ENCODE measurements at places on chromosomes 13 and 19. TPM values are rescaled to one million over a fixed set of nuclear protein-coding genes. Genes with fewer than 3 reads are reported as not detected.

DNA sequence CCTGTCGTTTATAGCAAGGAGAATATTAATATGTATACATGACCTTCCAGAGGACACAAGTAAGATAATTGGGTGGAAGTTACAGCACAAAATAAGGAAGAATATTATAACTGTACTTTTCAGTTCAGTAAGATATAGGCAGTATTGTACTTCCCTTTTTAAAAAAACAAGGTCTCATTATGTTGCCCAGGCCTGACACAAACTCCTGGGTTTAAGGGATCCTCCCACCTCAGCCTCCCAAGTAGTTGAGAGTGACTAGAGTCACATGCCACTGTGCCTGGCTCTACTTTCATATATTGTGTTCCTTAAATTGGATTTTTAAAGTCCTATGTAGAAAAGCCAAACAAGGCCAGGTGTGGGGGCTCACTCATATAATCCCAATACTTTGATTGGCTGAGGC, 19.5 kb upstream of the MAB21L1 start:
- H3K36me3 ChIP-seq, result no peaks in the 10 kb centered on the region
- H3K27me3 ChIP-seq, result no peaks in the 10 kb centered on the region
- no peak overlapping the region for H3K27ac ChIP-seq
- peaks cover 5% of the 10 kb centered on the region for H3K4me1 ChIP-seq
- no peak for DNase-seq

DNA sequence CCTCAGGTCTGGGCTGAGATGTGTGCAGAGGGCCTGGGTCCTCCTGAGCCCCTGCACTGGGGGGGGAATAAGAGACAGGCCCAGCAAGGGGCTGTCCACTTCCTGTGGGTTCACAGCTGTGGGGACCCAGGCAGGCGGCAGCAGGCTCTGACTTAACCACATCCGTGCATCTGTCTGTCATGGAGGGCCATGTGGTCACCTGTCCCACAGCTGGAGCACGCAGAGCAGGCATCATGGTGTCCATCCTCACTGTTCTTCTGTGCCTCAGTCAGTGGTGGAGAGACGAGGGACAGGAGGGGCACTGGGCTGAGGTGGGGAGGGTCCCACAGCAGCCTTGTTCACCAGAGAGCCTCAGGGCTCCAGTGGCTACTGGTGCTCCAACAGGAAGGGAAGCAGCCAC, 16.3 kb upstream of the KIR3DL3 start:
- H3K4me3 ChIP-seq, result no peak overlapping the region
- H3K27ac ChIP-seq, result no peak overlapping the region
- H3K27me3 ChIP-seq, result peaks cover 23% of the 10 kb centered on the region
- no peak for DNase-seq
- no peaks in the 10 kb centered on the region for H3K4me1 ChIP-seq

PROSER3 gene
- 36.7 TPM for total RNA-seq

GRCh38 chr13:108407495-108407894, 138.0 kb downstream of the TNFSF13B start:
- H3K4me1 ChIP-seq, result peaks cover 7% of the 10 kb centered on the region
- no peaks in the 10 kb centered on the region for H3K36me3 ChIP-seq
- H3K4me3 ChIP-seq, result no peak overlapping the region
- no peak for DNase-seq
- H3K27ac ChIP-seq, result no peak overlapping the region
- no peaks in the 10 kb centered on the region for H3K27me3 ChIP-seq

EDNRB gene
- total RNA-seq, result 142 TPM

DNA sequence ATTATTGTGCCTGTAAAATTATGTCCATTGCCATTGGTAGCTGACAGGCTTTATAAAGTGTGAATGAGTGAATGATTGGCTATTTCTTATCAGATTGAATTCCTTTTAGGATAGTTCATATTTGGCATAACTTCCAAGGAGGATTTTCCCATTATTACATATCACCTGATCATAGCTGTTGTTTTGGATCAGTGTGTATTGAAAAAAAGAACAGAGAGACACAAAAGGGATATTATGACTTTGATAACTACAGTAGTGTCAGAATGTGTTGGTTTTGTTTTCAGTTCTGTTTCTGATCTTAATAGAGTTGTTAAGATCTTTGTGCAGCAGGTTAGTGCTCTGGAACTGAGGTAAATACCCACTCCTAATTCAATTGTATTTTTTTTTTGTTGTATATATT, 103.8 kb downstream of the LRCH1 start:
- H3K4me3 ChIP-seq, result no peak overlapping the region
- H3K27me3 ChIP-seq, result no peaks in the 10 kb centered on the region
- H3K4me1 ChIP-seq, result peaks cover 23% of the 10 kb centered on the region
- no peak overlapping the region for H3K27ac ChIP-seq
- DNase-seq, result no peak

SYNGR4 gene
- total RNA-seq, result not detected

ZNF536 gene
- total RNA-seq, result 0.37 TPM

GRCh38 chr19:3914199-3914598, 18.7 kb upstream of the NMRK2 start:
- peaks cover 58% of the 10 kb centered on the region for H3K36me3 ChIP-seq
- no peak overlapping the region for H3K27ac ChIP-seq
- no peaks in the 10 kb centered on the region for H3K4me1 ChIP-seq
- no peak for DNase-seq
- H3K27me3 ChIP-seq, result no peaks in the 10 kb centered on the region
- H3K4me3 ChIP-seq, result no peak overlapping the region

GRCh38 chr19:55654323-55654867, 440 bp upstream of the U2AF2 start:
- H3K4me3 ChIP-seq, result peak overlapping the region; percentile 93
- H3K27ac ChIP-seq, result peak overlapping the region; percentile 98

CNMD gene
- 95.1 TPM for total RNA-seq

- no peak overlapping the region for H3K27ac ChIP-seq
- DNase-seq, result no peak
- no peak overlapping the region for H3K4me3 ChIP-seq
- H3K4me1 ChIP-seq, result peaks cover 13% of the 10 kb centered on the region
- no peaks in the 10 kb centered on the region for H3K36me3 ChIP-seq
- H3K27me3 ChIP-seq, result no peaks in the 10 kb centered on the region
Measured at GRCh38 chr19:18660939-18661670, 22.4 kb upstream of the CRTC1 start.

C19orf81 gene
- total RNA-seq, result 22.9 TPM

DNA sequence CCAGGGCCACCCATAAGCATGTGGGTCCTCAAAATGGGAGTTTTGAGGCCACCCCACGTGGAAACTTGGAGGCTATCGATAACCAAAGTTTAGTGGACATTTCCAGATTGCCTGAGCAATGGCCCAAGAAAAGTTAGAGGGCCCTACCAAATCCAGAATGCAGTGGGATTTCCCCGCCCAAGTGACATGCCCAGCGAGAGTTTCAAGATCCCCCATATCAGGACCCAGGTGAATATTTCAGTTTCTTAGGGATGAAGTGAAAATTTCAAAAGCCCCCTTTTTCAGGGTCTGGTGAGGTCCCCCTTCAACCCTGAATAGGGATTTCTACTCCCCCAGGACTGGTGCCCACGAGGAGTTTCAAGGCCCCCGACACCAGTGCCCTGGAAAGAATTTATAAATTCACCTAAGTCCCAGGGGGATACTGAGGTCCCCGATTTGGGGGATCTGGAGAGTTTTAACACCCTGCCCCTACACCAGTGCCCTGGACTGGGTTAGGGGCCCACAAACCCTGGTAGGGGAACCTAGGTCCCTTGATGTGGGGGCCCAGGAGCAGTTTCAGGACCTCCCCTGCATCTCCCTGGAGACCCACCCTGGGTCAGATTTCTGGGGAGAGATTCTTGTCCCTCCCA, 695 bp downstream of the BST2 start:
- no peaks in the 10 kb centered on the region for H3K27me3 ChIP-seq
- H3K27ac ChIP-seq, result peak overlapping the region; percentile 29
- H3K36me3 ChIP-seq, result 0 out of 2 replicates have a peak, but pooled peaks cover 3% of the 10 kb centered on the region
- H3K4me1 ChIP-seq, result peaks cover 32% of the 10 kb centered on the region
- DNase-seq, result no peak
- H3K4me3 ChIP-seq, result peak overlapping the region; percentile 74

EML2 gene
- 63.3 TPM for total RNA-seq

PSG7 gene
- total RNA-seq, result not detected

CLDND2 gene
- total RNA-seq, result 2.1 TPM

APOE gene
- 824 TPM for total RNA-seq

DNA sequence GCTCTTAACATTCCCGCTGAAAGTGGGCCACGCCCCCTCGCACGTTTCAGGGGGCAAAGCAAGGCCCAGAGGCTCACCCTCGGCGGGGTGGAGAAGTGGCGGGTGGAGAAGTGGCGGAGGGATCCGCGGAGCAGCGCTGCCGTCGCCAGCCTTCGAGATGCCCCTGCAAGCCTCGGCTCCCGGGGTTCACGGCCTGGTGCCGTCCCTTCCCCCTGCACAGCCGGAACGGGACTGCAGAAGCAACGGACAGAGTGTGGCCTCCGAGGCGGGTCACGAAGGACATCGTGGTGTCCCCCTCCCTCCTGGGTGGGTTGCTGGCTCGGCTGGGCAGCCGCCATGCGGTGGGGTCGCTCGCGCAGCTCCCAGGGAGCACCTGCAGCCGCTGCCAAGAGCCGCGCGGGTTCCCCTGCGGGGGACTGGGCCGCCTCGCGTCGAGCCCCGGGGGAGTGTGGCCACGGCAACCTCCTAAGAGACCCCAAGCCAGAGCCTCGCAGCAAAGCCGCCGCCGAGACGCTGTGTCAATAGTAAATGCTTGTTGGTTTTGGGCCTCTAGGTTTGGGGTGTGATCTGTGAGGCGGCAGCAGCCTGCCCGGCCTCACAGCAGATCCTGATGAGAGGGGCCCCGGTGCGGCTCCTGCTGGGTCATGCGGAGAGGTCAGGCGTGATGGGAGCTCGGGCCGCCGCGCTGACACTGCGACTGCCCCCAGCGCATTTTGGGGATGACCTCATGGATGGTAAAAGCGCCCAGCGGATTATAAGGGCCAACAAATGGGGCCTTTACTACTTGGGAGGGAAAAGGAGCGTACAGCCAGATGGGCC, 5.5 kb downstream of the TPGS1 start:
- H3K4me3 ChIP-seq, result no peak overlapping the region
- peaks cover 13% of the 10 kb centered on the region for H3K36me3 ChIP-seq
- no peak overlapping the region for H3K27ac ChIP-seq
- H3K4me1 ChIP-seq, result peaks cover 22% of the 10 kb centered on the region
- DNase-seq, result peak; percentile 39

- H3K4me1 ChIP-seq, result 0 out of 2 replicates have a peak, but pooled peaks cover 6% of the 10 kb centered on the region
- H3K4me3 ChIP-seq, result no peak overlapping the region
- no peak for DNase-seq
- no peaks in the 10 kb centered on the region for H3K27me3 ChIP-seq
- H3K27ac ChIP-seq, result no peak overlapping the region
Measured at GRCh38 chr13:72852207-72852606, 70.3 kb downstream of the PIBF1 start.

- H3K36me3 ChIP-seq, result no peaks in the 10 kb centered on the region
- H3K27me3 ChIP-seq, result no peaks in the 10 kb centered on the region
- no peak for DNase-seq
- no peak overlapping the region for H3K4me3 ChIP-seq
- H3K27ac ChIP-seq, result no peak overlapping the region
Measured at GRCh38 chr13:34003656-34004055, 185.7 kb downstream of the RFC3 start.

GRCh38 chr13:74886502-74886901, 595.5 kb downstream of the TBC1D4 start:
- H3K27ac ChIP-seq, result no peak overlapping the region
- no peaks in the 10 kb centered on the region for H3K4me1 ChIP-seq
- H3K36me3 ChIP-seq, result no peaks in the 10 kb centered on the region
- no peak overlapping the region for H3K4me3 ChIP-seq
- H3K27me3 ChIP-seq, result no peaks in the 10 kb centered on the region

VSTM2B gene
- total RNA-seq, result 2.2 TPM

CCDC169 gene
- 41.8 TPM for total RNA-seq

GRCh38 chr19:5925830-5926427, 11.9 kb downstream of the CAPS start:
- H3K36me3 ChIP-seq, result peaks cover 46% of the 10 kb centered on the region
- no peak for DNase-seq
- H3K4me3 ChIP-seq, result no peak overlapping the region
- no peaks in the 10 kb centered on the region for H3K27me3 ChIP-seq
- H3K4me1 ChIP-seq, result no peaks in the 10 kb centered on the region

GRCh38 chr13:26376430-26376829, 122.5 kb downstream of the CDK8 start:
- peaks cover 14% of the 10 kb centered on the region for H3K4me1 ChIP-seq
- DNase-seq, result no peak
- no peak overlapping the region for H3K27ac ChIP-seq

DNA sequence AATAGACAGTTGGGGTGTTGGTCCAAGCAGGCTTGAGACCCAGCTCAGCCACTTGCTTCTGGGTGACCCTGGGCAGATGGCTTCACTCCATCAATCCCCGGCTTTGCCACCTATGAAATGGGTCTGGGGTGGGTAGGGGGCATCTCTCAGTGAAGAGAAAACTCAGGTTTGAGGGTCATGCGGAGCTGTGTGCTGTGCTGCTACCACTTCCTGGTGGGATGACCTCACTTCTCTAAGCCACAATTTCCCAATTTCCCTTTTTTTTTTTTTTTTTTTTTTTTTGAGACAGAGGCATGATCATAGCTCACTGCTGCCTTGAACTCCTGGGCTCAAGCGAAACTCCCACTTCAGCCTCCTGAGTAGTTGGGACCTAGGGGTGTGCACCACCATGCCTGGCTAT, 4.6 kb upstream of the PLAUR start:
- H3K4me1 ChIP-seq, result peaks cover 24% of the 10 kb centered on the region
- no peak overlapping the region for H3K27ac ChIP-seq
- peaks cover 17% of the 10 kb centered on the region for H3K27me3 ChIP-seq
- no peak for DNase-seq
- H3K4me3 ChIP-seq, result no peak overlapping the region

ZIM2 gene
- total RNA-seq, result not detected

LGALS14 gene
- not detected for total RNA-seq

DNA sequence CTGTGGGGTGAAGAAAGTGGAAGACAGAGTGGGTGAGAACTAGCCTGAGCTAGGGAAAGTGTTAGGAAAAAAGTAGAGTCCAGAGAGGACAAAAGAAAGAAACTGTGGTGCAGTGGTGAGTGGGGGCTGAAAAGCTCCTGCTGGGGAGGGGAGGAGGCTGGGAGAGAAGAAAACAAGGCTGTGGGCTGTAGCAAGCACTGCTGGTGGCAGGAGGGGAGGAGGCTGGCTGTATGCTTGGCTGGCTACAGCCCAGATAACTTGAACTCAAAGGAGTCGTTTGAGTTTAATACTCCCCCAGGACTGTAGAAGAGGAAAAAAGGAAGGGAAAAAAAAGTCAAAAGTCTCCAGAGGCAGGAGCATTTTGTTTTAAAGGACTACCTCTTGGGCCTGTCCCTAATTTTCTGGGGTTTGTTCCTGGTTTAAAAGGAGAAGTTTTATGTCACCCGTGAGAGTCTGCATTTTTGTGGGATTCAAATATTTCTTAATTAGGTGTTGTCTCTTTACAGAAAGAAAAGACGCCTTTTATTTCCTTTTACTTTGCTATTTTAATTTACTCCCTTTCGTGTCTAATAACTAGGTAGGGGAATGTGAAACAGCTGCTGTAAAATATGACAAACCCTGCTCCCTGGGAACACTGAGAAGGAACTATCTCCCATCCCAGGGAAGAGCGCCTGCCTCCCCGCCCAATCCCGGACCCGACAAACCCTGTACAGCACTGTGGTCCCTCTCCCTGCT, 21.7 kb downstream of the ZIC5 start:
- no peak overlapping the region for H3K27ac ChIP-seq
- peaks cover 45% of the 10 kb centered on the region for H3K4me1 ChIP-seq
- peaks cover 13% of the 10 kb centered on the region for H3K27me3 ChIP-seq
- no peak for DNase-seq
- no peaks in the 10 kb centered on the region for H3K36me3 ChIP-seq

RAB20 gene
- 18.6 TPM for total RNA-seq

KLK4 gene
- total RNA-seq, result 0.27 TPM
